Aortic smooth muscle cell (primary cell): ENCODE measurements at places on chromosomes 1 and 21. TPM values are rescaled to one million over a fixed set of nuclear protein-coding genes. Genes with fewer than 3 reads are reported as not detected.

The GPR52 gene
- total RNA-seq, result 0.92 and 1.1 TPM in 2 replicates

The FLVCR1 gene
- 4.0 and 4.8 TPM in 2 replicates for total RNA-seq

The KRTAP11-1 gene
- not detected in 2 replicates for total RNA-seq

The SLAMF6 gene
- total RNA-seq, result under 0.01 TPM in 1 of 2 replicates, not detected in the other

The CLCNKB gene
- total RNA-seq, result under 0.01 TPM in 1 of 2 replicates, not detected in the other

The SYPL2 gene
- total RNA-seq, result 0.13 and 0.62 TPM in 2 replicates

The HDGF gene
- 188 and 200 TPM in 2 replicates for total RNA-seq

The RNU1-1 gene
- 565 and 1,390 TPM in 2 replicates for total RNA-seq

The MCOLN3 gene
- total RNA-seq, result 3.4 and 5.3 TPM in 2 replicates

The PDZK1IP1 gene
- not detected in 2 replicates for total RNA-seq

The PTGFR gene
- total RNA-seq, result 30.3 and 37.7 TPM in 2 replicates

The CHIT1 gene
- not detected in 2 replicates for total RNA-seq

The TAS1R1 gene
- total RNA-seq, result 0.40 and 0.44 TPM in 2 replicates

The TMPRSS3 gene
- not detected in 2 replicates for total RNA-seq

The CCDC185 gene
- total RNA-seq, result not detected in 2 replicates

The FOXD2 gene
- total RNA-seq, result 0.66 and 0.68 TPM in 2 replicates

The ZNF697 gene
- total RNA-seq, result 5.6 and 9.5 TPM in 2 replicates

The ANGEL2 gene
- total RNA-seq, result 41.4 and 45.8 TPM in 2 replicates

The AXDND1 gene
- total RNA-seq, result 0.26 and 0.68 TPM in 2 replicates

The S100A7 gene
- not detected in 2 replicates for total RNA-seq

The TNFRSF14 gene
- 25.8 and 26.2 TPM in 2 replicates for total RNA-seq

The B4GALT3 gene
- total RNA-seq, result 12.0 and 12.7 TPM in 2 replicates

The AIRE gene
- under 0.01 TPM in 1 of 2 replicates, not detected in the other for total RNA-seq

The S100A1 gene
- total RNA-seq, result 0.19 TPM in 1 of 2 replicates, not detected in the other

The CELA3A gene
- not detected in 2 replicates for total RNA-seq

The RAD54L gene
- total RNA-seq, result 1.5 and 4.0 TPM in 2 replicates

The RIMKLA gene
- total RNA-seq, result not detected in 2 replicates

The ANGPTL3 gene
- not detected in 2 replicates for total RNA-seq

The GBP5 gene
- total RNA-seq, result under 0.01 TPM in 2 replicates

The SERTAD4 gene
- 3.4 and 5.9 TPM in 2 replicates for total RNA-seq

The KLHDC8A gene
- not detected in 2 replicates for total RNA-seq

The MMEL1 gene
- 0.40 and 0.75 TPM in 2 replicates for total RNA-seq

The LCE1C gene
- total RNA-seq, result not detected in 2 replicates

The TMPRSS15 gene
- under 0.01 and 0.06 TPM in 2 replicates for total RNA-seq

The LRRN2 gene
- not detected in 2 replicates for total RNA-seq

The MIER1 gene
- 25.1 and 31.4 TPM in 2 replicates for total RNA-seq

The PTPN14 gene
- total RNA-seq, result 23.6 and 33.4 TPM in 2 replicates

The SPRR3 gene
- not detected in 2 replicates for total RNA-seq

The IQCC gene
- total RNA-seq, result 2.1 and 2.5 TPM in 2 replicates

The TNFRSF4 gene
- total RNA-seq, result 0.12 and 0.13 TPM in 2 replicates

The CAMK1G gene
- total RNA-seq, result 0.13 and 0.31 TPM in 2 replicates

The KCNE2 gene
- total RNA-seq, result not detected in 2 replicates

The NECTIN4 gene
- total RNA-seq, result 0.13 TPM in 1 of 2 replicates, not detected in the other

The FCRL6 gene
- not detected in 2 replicates for total RNA-seq

The TSPAN1 gene
- total RNA-seq, result 0.79 and 1.6 TPM in 2 replicates

The VAV3 gene
- total RNA-seq, result 0.13 and 0.31 TPM in 2 replicates
